Stimulated activated CD8-positive, alpha-beta memory T cell treated with anti-CD3 and anti-CD28 coated beads, Interleukin-4, amount 100 ng/mL, for 1 hour (primary cell): ENCODE measurements at places on chromosomes 16 and 17.
A peak's percentile ranks its signal among the peaks of the same experiment; 100 is the strongest.

- no peak for DNase-seq
These were observed 656 bp upstream of the FUS start for GRCh38 chr16:31179219-31179746.

DNA sequence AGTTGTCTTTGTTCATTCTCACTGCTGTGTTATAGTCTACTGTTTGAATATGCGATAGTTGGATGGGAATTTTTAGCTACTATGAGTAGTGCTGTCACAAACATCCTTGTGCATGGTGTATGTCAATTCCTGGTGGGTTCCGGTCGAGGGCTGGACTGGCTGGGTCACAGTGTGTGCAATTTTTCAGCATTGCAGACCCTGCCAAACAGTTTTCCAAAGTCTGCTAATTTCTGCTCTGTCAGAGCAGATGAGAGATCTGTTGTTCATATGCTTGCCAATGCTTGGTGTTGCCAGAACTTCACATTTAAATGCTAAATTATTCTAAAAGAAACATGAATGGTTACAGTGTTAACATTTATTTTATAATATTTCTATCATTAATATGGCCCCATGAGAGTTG is 3.6 kb upstream of the C16orf96 start:
- no peak for DNase-seq

- DNase-seq = no peak
These were observed 18.1 kb upstream of the ABCA8 start for GRCh38 chr17:68973098-68973846.

GRCh38 chr16:15966836-15967546 is 17.6 kb downstream of the ABCC1 start:
- DNase-seq = no peak

GRCh38 chr17:32859857-32860525 is 16.9 kb downstream of the MYO1D start:
- DNase-seq = no peak

DNA sequence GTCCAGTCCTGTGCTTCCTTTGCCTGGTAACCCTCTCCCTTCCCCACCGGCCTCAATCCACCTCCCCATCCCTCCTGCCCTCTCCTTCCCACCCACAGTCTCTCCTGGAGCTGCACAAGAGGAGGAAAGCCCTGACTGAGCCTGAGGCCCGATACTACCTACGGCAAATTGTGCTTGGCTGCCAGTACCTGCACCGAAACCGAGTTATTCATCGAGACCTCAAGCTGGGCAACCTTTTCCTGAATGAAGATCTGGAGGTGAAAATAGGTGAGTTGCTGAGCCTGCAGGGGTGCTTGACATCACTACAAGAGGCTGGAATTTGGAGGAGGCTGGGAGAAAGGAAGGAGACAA is 1.3 kb downstream of the PLK1 start:
- no peak for DNase-seq

- DNase-seq = no peak
These were observed 4.5 kb downstream of the TMEM114 start for GRCh38 chr16:8585857-8586256.

DNA sequence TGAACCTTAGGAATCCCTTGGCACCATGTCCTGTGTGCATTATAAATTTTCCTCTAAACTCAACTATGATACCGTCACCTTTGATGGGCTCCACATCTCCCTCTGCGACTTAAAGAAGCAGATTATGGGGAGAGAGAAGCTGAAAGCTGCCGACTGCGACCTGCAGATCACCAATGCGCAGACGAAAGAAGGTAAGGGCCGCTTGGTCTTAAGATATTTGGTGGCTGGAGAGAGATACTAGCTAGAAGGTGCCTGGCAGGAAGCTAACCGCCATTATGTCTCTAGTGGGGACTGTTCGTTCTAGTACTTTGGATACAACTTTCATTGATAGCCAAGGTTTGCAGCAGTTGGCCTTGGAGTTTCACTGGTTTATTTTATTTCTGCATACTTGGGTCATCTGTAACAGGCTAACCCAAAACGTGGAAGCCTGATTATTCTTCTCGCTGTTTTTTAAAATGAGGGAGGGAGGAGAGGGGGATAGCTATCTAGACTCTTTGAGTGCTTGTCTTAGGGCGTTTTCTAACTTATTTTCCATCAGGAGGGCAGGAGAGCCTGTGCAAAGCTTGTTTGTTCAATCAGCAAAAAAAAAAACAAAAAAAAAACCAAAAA is 1.3 kb downstream of the RBBP6 start:
- DNase-seq = no peak

GRCh38 chr16:27289669-27290068 is 21.1 kb upstream of the NSMCE1 start:
- no peak for DNase-seq

- DNase-seq = no peak
These were observed 2.0 kb downstream of the SLC13A5 start for GRCh38 chr17:6711081-6711674.

GRCh38 chr16:12796498-12796897 is 7.2 kb downstream of the CPPED1 start:
- DNase-seq = no peak

- no peak for DNase-seq
These were observed 1.7 kb upstream of the METTL22 start for GRCh38 chr16:8619671-8620370.

DNA sequence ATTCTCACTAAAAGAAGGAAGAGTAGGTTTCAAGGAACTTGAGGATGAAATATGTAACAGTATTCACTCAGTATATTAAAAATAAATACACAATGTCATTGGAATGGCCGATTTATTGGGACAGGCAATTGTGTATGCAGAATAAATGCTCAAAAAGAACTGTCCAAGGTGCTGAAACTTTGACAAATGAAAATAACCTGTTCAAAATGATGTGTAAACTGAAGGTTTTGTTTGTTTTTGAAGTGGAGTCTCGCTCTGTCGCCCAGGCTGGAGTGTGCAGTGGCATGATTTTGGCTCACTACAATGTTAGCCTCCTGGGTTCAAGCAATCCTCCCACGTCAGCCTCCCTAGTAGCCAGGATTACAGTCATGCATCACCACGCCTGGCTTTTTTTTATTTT is 318.7 kb upstream of the RBFOX1 start:
- DNase-seq = no peak

GRCh38 chr16:82067042-82067803 is 32.2 kb downstream of the HSD17B2 start:
- no peak for DNase-seq

DNA sequence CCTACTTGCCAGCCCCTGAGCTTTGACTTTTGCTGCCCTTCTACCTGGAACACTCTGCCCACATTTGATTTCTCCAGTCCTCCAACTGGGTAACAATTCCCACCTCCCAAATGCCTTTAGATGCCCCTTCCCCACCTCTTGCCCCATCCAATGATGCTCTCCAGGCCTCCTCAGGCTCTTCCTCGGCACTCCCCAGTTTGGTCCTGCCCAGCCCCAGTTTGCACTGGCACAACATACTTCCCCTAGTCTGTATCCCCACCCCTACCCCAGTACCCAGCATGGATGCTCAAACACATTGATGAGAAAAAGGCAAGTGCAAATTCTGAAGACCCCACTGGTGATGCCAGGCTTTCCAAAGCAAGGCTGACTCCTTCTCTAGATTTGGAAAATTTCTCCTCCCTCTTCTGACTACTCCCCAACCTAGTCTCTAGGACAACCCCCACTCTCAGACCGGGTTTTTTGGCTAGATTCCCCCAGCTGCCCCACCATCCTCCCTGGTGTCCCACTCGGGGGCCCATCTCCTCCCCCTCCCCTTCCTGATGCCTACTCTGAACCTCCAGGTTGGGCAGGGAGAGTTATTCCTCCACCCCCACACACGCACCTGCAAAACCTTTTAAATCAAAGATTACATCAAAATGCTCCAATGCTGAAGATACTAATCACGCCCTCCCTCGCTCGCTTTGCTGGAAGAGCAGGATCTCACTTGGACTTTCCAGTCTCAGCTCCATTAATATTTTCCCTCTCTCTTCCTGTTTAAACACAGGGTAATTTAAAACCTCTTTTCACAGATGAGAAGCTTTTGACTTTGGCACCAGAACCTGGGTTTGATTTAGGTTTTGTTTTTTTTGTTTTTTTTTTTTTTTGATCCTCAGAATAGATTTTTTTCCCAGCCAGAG is 94.9 kb downstream of the TMEM132E start:
- no peak for DNase-seq

GRCh38 chr17:17072546-17072945 is 30.3 kb downstream of the MPRIP start:
- no peak for DNase-seq

DNA sequence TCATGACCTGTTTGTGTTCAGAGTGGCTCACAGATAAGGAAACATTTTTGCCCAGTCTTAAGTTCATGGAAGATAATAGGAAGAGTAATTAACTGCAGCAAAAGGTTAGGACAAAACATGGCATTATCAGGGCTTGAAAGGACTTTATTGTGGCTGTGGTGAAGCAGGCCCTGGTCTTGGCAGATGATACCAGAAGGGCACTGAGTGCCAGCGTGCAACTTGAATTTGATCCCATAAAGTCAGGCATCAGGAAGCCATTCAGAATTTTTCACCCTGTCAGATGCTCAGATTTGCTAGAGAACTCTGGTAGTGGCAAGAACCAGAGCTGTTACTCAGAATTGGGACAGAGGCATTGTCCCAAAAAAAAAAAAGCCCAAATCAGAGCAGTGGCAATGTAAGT is 11.2 kb upstream of the COG7 start:
- DNase-seq = no peak

- no peak for DNase-seq
These were observed 1.7 kb upstream of the PIGS start for GRCh38 chr17:28573040-28573380.

DNA sequence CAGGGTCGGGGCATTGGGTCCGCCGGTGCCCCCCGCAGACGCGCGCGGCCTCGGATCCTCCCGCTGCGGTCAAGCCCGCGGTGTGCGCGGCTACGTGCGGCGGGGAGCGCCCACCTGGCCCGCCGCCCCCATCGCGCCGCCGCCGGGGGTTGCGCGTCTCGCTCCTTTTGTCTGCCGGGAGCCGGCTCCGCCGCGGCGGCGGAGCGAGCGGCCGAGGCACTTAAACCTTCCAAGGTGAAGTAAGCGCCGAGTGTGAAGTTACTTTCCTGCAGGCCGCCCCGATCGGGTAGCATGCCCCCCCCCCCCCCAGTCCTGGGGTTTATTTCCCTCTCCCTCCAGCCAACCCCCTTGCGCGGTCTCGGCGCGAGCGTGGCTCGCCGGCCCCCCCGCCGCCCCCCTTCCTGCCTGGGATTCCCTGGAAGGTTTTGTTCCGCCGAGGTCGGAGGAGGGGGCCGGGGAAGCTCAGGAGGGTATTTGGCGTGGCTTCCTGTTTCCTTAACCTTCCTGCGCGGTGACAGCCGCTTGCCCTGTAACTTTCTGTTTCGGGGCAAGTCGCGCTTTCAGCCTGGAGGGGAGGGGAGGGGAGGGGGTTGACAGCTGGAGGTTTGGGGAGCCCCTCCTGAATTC is 56.6 kb upstream of the GSE1 start:
- peak; percentile 17 for DNase-seq

- DNase-seq = no peak
These were observed 1.8 kb upstream of the SLC4A1 start for GRCh38 chr17:44269535-44270240.

GRCh38 chr16:82031116-82032084 is 3.7 kb upstream of the HSD17B2 start:
- no peak for DNase-seq

DNA sequence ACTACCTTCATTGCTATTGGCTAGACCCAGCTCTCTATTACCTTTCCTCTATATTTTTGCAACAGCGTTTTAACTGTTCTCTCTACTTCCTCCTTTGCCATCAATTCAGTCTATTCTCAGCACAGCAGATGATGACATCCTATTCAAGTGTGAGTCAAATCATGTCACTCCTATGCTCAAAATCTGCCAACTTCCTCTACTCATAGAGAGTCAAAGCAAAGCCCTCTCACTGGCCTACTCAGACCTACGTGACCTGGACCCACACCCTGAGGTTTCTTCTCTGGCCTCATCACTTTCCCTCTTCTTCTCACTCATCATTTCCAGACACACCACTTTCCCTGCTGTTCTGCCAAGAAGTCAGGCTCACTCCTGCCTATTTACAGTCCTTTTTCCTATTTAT is 289.0 kb upstream of the AXIN2 start:
- no peak for DNase-seq

- DNase-seq = no peak
These were observed 76.1 kb upstream of the CORO6 start for GRCh38 chr17:29698837-29699236.

- no peak for DNase-seq
These were observed 238.8 kb downstream of the MRTFB start for GRCh38 chr16:14309906-14310305.

DNA sequence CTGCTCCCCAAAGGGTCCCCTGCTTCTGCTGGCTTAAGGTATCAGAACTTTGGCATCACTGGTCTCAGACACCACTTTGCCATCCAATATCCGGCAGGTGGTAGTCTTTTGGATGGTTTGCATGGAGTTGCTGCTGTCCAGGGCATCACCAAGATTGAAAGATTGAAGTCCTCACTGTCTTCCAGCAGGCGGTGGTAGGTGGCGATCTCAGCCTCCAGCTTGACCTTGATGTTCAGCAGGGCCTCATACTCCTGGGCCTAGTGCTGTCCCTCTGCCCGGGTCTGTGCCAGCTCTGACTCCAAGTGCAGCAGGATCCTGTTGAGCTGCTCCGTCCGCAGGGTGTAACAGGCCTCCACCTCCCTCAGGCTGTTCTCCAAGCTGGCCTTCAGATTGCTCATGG is 43.0 kb upstream of the TMEM97 start:
- no peak for DNase-seq

DNA sequence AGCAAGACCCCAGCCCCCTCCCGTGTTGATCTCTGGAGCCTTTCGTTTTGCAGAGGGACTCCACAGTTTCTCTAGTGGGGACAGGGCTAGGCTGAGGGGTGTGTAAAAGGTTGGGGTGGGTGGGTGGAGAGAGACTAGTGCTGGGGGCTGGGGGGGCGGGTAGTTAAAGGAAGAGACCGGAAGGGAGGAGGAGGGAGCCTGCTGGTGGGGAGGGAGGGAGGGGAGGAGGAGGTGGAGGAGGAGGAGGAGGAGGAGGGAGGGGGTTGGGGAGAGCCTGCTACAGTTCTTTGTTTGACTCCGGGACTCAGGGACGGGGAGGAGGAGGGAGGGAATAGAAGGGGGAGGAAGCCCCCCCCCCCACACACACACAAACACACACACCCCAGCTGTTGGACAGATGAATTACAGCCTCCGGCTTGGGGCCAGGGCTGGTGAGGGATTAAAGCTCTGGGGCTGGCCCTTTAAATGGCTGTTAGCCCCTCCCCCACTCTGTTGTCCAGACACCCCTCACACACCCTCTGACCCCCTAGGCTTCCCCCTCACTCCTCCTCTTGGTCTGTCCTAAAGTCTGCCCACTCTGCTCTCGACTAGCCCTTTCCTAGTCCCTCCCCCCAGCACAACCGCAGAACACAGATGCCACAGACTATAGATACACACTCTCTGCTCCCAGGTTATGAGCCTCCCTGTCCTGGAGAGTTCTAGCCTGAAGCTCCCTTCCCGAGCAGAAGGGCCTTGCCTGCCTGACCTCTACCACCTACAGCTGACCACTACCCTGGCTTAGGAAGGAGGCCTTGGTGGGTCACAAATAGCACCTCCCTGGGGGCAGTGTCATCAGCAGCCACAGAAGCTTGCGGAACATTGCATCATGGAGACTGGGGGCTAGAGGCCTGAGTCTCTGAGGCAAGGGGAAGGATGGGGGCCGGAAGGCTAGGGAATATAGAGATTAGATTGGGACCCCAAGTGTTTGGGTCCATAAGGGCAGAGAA is 4.4 kb downstream of the KDM6B start:
- DNase-seq = no peak
